ENCODE measurements at places on chromosomes 3 and 15. TPM values are rescaled to one million over a fixed set of nuclear protein-coding genes. Genes with fewer than 3 reads are reported as not detected.

DNA sequence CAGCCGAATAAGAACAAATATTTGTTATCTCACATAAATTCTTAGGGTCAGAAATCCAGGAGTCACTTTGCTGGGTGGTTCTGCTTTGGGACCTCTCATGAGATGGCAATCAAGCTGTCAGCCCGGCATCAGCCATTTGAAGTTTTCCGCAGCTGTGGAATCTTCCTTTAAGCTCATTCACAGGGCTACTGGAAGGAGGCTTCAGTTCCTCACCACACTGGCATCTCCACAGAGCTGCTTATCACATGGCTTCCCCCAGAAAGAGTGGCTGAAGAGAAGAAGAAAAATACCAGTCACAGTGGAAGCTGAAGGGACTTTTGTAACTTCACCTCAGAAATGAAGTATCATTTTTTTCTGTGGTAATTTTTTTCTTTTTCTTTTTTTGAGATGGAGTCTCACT, 267.7 kb downstream of the CHL1 start:
- DNase-seq, result no peak

Gene PPCDC
- polyA plus RNA-seq, result 10.3 TPM

Gene SLC22A13
- polyA plus RNA-seq, result 3.8 TPM

Gene TMEM207
- 0.42 TPM for polyA plus RNA-seq

Gene CHRFAM7A
- polyA plus RNA-seq, result 4.1 TPM
